Stimulated activated CD8-positive, alpha-beta memory T cell treated with anti-CD3 and anti-CD28 coated beads, Interleukin-4, amount 100 ng/mL, for 24 hours (primary cell): ENCODE measurements at places on chromosomes 12 and 14.
A peak's percentile ranks its signal among the peaks of the same experiment; 100 is the strongest.

GRCh38 chr14:71597955-71598660, 334.1 kb upstream of the RGS6 start:
- no peak for DNase-seq

GRCh38 chr14:76810953-76811400, 1.7 kb downstream of the ANGEL1 start:
- no peak for DNase-seq

DNA sequence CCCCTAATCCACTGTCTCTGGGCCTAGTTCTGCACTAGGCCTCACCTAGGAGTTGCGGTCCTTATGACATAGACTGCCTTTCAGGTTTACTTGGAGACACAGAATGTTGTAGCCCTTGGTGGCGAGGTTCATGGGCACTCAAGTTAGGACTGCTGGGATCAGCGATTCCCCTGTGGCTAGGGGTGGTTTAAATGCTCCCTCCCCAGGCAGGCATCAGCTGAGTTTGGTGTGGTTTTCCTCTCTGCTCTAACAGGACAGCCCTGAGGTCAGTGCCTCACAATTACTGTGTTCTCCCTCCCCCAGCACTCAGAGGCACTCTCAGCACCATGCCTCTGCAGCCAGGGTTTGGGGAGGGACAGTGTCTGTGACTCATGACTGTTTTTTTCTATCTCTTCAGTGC, 22.2 kb upstream of the RDH16 start:
- no peak for DNase-seq

DNA sequence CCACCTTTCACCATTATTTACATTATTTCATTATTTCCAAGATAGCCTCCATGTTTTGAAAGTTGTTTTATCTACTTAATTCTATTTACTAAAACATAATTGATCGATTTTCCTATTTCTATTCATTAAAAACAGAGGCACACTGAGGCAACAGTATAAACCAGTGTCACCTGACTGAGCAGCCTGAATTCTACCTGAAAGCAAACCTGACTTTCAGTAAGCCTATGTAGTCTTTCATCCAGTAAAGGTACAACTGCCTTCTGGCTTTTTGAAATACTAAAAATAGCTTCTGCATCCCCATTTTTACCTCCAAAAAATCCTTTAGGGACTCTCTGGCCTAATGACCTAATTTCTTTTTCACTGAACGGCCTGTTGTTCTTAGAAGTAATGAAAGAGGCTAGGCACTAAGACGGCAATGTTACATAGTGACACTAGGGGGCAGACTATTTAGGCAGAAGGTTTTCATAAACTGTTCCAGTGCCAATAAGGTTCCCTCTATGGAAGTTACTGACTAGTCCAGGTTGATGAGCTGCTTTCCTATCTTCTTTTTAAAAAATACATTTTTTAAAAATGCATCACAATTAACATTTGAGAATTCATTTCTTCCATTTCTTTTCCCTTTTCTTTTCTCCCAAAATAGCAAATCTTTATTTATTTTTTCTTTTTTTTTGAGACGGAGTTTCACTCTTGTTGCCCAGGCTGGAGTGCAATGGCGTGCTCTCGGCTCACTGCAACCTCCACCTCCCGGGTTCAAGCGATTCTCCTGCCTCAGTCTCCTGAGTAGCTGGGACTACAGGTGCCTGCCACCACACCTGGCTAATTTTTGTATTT, 17.5 kb downstream of the ANAPC5 start:
- DNase-seq, result no peak

GRCh38 chr12:26798023-26798422, 35.0 kb downstream of the ITPR2 start:
- no peak for DNase-seq

DNA sequence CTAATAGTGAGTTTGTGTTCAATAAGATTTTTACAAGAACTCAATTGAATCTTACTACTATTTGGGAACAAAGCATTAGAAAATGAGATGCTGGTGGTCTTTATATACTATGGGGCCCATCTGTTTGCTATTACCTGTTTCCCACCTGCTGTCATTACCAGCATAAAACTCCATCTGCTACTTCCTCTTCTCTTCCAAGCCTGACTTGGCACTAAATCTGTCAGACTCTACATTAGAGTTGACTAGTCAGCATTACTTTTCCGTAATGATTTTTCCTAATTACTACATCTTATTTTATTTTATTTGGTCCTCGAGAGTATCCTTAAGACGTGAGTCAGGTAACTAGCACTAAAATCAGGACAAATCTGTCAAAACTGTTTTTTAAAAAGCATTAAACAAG, 68.1 kb upstream of the KRR1 start:
- DNase-seq, result no peak

DNA sequence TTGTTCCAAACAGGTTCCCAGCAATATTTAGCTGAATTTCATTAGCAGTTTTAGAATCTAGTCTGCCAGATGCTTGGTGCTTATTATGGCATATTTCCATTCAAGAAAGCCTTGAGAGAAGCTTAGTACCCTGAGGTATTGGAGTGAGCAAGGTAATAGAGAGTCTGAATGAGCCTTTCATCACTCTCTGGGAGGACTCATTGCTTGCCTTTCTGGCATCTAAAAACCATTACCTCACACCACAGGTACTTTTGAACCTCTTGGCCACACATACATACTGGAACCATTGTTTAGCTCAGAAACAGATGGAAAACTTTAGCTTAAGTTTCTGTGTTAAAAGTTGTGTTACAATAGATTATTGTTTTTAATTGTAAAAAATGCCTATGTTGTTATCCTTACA, 27.4 kb upstream of the KCNH3 start:
- DNase-seq, result no peak

- no peak for DNase-seq
Measured at GRCh38 chr12:104295954-104296353, 7.6 kb upstream of the EID3 start.

- DNase-seq, result no peak
Measured at GRCh38 chr12:42076976-42077375, 67.7 kb downstream of the GXYLT1 start.

GRCh38 chr12:41956353-41956752, 188.3 kb downstream of the GXYLT1 start:
- DNase-seq, result no peak

- peak; percentile 10 for DNase-seq
Measured at GRCh38 chr14:30855345-30856037, 18.9 kb upstream of the COCH start.

GRCh38 chr14:50928002-50928635, 16.2 kb downstream of the PYGL start:
- no peak for DNase-seq

DNA sequence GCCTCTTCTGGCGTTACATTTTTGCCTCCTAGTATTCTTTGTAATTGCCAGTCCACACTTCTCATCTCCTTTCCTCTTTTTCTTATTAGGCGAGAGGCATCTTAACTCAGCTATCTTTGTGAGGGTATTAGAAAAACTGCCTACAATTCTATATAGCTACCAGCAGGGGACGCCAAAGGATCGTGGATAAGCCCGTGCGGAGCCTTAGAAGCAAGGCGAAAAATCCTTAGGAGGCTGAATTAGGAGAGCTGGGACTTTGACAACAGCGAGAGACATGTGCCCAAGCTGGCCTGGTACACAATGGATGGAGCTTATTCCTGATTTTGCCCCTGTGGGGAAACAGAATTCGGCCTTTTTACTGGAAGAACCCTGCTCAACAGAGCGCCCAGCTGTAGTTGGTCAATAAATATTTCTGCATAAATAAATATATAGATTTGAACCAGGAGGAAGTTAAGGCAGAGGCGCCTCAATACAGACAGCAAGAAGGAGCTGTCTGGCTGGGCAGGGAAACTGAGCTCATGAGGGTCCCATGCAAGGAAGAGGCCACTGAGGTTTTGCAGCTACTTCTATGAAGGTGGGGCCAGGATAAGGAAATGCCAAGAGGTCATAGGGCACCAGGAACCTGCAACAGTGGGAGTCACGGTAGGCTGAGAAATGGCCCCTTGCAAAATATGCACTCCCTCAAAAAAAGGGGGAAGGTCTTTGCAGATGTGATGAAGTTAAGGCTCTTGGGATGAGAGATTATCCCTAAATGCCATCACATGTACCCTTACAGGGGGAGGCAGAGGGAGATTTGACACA, 14.6 kb upstream of the RBM19 start:
- no peak for DNase-seq

- no peak for DNase-seq
Measured at GRCh38 chr14:91674911-91675310, 57.0 kb downstream of the CATSPERB start.
